ENCODE measurements at places on chromosomes 1 and 21.

GRCh38 chr1:2840036-2840809, 38.7 kb upstream of the TTC34 start:
- peak; percentile 57 for DNase-seq

DNA sequence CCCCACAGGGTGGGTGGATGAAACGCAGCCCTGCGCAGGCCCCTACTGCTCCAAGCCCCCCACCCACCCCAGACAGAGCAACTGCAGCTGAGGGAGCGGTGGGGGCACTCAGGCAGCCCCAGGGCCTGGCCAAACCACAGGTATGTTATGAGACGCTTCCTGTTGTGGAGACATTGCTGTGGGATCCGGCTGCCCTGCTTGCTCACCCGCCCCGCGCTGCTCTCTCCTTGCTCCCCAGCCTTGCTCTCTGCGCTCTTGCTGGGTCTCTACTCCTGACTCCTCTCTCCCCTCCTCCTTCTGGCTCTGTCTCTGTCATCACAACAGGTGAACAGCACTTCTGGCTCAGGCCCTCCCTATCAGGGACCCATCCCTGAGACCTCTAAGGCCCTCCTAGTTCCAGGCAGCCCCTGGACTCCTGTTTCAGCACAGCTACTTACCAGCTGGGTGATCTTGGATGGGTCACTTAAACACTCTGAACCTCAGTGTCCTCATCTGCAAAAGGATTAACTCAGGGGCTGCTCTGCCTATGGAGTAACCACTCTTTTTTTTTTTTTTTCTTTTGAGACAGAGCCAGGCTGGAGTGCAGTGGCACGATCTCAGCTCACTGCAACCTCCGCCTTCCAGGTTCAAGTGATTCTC, 15.9 kb downstream of the COL8A2 start:
- DNase-seq, result peak; percentile 47

- no peak for DNase-seq
Observed at GRCh38 chr21:45786660-45787059, 143.1 kb downstream of the PCBP3 start.

DNA sequence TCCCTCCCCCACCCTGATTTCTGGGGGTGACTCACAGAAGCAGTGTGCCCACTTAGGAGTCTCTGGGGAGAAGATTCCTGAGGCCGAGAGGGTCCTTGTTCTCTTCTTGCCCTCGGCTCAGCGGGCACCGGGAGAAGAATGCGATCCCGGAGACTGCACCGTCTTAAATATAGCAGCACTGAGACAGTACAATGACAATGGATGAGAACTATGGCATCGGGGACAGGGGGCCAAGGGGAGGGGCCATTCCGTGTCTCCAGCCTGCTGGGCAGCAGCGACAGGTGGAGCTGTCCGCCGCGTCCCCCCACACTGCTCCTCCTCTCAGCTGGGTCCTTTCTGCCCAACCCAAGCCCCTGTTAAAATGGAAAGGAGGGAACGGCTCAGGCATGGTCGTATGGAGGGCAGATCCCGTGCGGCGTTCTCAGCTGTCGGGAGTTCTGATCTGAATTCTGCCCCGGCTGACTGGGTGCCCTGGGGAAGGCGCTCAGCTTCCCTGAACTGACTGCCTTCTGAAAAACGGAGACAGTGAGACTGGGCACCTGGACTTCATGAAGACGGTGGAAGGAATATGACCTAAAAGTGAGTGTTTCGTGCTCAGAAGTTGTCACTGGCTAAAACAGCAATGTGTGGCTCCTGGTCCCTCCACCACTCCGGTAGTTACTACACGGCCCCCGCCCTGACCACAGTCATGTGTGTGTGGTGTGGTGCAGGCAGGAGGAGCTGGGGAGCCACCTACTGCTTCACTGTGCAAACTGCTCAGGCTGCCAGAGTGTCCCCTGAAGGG, at the start of gene MYOM3:
Gene MYOM3 (minus strand): TSS at position 140 of the 784 bp plus-strand sequence. CDS start 3,499 bp downstream, outside the sequence.
- DNase-seq, result peak; percentile 42

- no peak for DNase-seq
Observed at GRCh38 chr1:58107943-58108342, 438.6 kb downstream of the OMA1 start.

DNA sequence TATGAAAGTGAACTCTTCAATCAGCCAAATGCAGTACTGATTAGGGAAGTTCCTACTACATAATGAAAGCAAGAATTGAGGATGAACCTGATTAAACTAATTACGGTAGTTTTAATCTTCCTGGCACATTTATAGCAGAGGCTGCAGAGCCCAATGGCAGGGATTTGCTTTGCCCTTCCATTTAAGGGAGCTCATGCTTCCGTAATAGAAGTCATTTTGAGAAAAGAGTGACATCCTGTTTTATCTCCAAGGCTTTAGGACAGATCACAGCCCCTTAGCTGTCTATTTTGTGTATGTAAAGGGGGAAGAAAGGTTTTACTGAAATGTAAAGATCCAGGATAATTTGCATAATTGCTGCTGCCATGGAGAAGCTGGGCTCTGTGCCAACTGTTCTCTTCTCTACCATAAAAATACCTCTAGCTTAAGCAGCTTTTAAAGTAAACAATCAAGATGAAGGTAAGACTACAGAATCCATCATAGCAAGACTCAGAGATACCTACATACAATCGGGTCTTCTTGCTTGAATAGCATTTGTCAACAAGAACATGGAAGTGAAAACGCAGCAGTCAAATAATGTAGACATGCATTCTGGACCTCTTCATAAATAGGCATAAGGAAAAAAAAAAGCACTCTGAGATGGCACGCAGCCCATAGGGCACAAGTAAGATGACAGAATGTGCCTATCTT, 62.5 kb downstream of the ASH1L start:
- no peak for DNase-seq

DNA sequence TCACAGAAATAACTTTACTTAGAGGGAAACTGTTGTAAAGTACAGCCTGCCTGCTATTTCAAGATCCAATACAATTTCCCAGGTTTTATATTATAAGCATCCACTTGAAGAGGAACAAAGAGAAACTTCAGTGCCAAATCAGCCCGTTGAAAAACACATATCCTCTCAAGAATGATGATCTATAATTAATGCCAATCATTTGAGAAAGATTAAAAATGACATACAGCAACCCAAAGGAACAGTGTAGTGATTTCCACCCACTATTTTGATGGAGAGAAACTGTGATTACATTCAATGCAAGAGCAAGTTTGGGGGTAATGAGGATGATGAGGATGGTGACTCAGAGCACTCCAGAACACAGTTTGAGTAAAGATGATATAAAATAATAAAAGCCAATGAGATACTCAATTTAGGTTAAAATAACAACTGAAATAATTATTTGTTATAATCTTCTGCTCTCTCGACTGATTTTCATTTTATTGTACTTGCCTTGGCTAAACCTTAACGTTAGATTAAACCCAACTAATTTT, 715.5 kb downstream of the NCAM2 start:
- no peak for DNase-seq

- no peak for DNase-seq
Observed at GRCh38 chr21:15840406-15840805, 110.6 kb downstream of the USP25 start.

DNA sequence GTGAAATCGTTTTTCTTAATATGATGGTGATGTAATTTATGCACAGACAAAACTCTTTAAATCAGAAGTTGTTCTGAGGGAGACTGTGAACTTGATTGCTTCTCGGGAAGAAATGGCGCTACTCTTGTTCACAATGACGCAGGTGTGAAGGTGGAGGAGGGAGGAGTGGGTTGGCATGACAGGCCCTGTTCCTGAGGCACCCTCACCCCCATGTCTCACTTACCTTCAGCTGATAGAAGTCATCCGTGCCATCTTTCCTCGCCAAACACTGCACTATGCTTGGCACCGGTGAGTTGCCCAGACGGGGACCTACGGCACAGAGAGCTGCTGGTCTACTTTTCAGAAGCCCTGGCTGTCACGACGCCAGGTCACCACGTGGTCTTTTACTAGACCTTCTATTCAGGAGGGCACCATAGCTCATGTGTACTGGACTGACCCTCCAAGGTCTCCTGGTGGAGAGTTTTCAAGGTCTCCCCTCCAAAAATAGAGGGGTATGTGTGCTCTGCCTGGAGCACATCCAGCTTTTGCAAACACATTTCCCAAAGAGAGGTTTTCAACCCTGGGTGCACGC, 27.1 kb downstream of the STK40 start:
- no peak for DNase-seq

DNA sequence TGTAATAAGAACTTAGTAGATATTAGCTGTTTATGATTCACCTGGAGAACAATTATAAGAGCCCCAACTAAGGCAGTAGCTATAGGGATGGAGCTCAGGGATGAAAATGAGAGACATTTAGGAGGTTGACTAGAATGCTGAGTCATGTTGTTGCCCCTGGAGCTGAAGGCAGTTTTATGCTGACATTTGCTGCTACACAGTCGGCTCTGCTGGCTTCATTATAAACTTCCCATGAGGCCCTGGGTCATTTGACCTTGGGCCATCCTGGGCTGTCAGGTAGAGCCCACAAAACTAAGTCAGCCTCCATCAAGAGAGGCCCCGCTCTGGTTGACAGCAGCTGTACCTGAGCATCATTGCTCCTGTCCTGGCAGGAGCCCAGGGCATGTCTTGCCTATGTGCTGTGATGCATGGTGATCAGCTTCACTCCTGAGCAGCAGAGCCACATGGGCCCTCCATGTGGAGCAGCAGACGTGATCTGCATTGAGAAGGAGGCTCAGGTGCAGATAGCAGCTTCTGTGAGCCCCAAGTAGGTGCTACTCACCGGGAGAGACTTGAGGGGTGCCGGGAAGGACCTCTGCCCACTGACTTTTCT, 112.4 kb downstream of the TBX19 start:
- DNase-seq, result no peak

DNA sequence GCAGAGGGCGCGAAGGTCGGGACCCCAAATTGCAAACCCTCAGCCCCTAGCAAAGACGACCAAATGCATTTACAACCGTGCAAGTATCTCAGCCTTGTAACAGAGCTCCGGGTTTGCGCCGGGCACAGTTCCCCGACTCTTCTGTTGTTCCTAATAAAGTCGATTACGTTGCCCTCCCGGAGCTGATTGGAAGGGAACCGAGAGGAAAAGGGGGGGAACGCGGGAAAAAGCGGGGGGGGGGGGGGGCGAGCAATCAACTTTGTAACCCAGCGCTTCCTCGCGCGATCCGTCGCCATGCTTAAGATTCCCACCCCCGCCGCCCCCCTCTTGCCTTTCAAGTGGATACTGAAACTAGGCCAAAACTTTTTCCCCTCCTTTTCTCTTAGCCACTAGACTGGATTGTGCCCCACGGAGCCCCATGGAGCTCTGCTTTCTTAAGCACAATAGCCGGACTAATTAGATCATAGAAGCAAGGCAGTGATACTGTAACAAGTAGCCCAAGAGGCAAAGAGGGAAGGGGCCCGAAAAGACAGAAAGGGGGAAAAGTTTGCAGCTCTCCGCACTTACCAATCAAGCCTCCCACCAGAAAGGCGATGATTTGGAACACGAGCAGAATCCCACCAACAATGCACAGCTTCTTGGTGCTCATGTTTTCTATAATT, 565 bp downstream of the WLS start:
- DNase-seq, result no peak

GRCh38 chr1:91609551-91609950, 108.9 kb downstream of the CDC7 start:
- DNase-seq, result no peak

GRCh38 chr1:167661527-167662426, 31.7 kb downstream of the RCSD1 start:
- DNase-seq, result no peak

DNA sequence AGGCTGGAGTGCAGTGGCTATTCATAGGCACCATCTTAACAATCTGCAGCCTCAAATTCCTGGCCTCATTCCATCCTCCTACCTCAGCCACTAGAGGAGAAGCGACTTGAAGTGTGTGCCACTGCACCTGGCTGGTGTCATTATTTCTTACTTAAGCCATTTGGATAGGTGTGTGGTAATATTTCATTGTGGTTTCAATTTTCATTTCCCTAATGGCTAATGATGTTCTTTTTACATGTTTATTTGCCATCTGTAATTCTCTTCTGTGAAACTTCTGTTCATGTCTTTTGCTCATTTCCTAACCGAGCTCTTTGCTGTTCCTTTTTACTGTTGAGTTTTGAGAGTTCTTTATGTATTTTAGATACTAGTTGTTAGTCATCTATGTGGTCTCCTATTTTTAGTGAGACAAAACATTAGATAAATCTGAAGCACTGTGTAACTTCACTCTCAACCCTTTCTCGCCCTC, 66.8 kb downstream of the SLC27A3 start:
- DNase-seq, result no peak

DNA sequence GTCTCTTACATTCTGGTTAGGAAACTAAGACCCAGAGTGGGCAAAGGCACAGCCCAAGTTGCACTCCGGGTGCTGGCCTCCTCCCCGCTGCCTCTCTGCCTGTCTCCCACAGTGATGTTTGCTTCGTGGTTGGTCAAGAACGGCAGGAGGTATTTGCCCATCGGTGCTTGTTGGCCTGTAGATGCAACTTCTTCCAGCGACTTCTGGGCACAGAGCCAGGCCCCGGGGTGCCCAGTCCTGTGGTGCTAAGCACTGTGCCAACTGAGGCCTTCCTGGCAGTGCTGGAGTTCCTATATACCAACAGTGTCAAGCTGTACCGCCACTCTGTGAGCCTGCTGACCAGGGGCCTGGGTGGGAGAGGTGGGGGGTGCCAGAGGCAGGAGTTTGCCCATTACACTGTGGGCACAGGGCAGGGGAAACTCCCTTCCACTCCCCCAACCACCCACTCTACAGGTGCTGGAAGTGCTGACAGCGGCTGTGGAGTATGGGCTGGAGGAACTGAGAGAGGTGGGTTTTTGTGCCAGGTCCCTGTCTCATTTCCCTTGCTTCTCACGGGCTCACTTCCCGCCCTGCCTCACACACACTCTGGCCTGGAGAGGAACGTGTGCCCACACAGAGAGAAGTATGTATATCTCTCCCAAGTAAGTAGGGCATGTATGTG, 1.9 kb downstream of the BTBD19 start:
- no peak for DNase-seq

DNA sequence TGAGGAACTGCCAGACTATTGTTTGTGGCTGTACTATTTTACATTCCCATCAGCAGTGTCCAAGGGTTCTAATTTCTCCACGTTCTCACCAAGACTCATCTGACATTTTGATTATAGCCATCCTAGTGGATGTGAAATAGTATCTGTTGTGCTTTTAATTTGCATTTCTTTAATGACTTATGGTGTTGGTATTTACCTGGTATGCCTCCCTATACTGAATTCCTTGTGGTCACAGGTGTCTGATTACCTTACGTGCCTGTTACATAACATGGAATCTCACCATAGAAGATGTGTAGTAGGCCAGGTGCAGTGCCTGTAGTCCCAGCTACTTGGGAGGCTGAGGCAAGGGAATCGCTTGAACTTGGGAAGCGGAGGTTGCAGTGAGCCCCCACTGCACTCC, 13.5 kb downstream of the ZYG11A start:
- no peak for DNase-seq

DNA sequence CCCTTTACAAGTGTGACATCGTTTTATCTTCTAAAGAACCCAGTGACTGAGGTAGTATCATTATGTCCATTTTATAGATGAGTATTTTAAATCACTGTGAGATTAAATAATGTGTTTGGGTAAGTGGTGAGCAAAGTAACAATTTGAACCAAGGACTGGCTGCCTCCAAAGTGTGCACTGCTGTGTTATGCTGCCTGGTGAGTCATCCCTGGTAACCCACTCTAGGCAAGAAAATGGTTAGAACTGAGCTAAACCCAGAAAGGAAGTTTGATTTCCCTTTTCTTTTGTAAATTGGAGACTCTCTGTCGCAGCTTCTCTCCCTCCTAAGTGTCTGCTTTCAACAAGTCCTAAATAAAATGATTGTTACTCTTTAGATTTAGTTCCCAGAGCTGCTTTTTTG, 342.8 kb upstream of the KAZN start:
- DNase-seq, result no peak

- DNase-seq, result no peak
Observed at GRCh38 chr1:121538943-121539575, 354.3 kb downstream of the SRGAP2C start.

Measured in T-cell (primary cell).